Skeletal muscle cell (primary cell): ENCODE measurements at places on chromosomes 5 and 9.

- DNase-seq = no peak
These were observed 620.2 kb downstream of the ACTL7B start for GRCh38 chr9:108235609-108236008.

GRCh38 chr9:6936103-6936502, 178.3 kb downstream of the KDM4C start:
- no peak for DNase-seq

DNA sequence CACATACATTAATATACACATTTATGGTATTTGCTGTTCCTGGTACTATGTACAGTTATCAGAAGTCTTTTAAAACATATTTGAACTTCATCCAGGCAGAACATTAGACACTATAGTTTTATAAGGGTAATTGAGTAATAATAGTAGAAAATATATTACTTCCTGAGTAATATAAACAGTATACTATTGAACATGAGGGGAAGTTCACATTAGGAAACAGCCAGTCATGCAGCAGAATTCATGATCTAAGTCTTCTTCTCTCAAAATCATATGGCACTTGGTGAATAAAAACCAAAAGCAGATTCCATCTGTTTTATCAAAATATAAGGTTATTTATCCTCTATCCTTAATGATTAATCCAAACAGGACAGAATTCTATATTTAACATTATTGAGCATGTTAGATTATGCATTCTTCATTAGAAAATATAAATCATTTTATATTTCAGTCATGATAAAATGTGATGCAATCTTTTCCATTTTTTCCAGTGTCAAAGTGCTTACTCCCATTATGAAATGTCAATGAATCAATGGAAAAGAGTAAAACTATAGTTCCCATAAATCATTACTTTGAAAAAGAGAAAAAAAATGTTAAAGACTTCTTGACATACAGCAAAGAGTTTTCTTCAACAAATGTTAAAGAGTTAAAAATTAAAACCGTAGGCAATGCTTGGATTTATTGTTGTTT, 584.3 kb upstream of the TUSC1 start:
- DNase-seq = peak; percentile 9

DNA sequence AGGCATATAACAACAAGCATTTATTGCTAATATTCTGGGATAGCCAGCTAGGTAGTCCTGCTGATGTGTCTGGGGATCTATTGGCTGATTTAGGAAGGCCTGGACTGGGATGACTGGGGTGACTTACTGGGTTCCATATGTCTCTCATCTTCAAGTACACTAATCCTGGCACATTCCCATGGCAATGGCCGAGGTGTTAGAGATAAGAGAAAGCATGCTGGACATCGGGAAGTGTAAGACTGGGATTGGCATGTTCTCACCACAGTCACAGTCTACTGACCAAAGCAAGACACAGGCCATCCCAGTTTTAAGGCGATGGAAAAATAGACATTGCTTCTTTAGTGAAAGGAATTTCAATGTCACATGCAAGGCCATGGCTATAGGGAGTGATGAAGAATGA, 29.7 kb downstream of the F2R start:
- DNase-seq = no peak

- no peak for DNase-seq
These were observed 23.7 kb downstream of the CWC27 start for GRCh38 chr5:64792469-64792868.

DNA sequence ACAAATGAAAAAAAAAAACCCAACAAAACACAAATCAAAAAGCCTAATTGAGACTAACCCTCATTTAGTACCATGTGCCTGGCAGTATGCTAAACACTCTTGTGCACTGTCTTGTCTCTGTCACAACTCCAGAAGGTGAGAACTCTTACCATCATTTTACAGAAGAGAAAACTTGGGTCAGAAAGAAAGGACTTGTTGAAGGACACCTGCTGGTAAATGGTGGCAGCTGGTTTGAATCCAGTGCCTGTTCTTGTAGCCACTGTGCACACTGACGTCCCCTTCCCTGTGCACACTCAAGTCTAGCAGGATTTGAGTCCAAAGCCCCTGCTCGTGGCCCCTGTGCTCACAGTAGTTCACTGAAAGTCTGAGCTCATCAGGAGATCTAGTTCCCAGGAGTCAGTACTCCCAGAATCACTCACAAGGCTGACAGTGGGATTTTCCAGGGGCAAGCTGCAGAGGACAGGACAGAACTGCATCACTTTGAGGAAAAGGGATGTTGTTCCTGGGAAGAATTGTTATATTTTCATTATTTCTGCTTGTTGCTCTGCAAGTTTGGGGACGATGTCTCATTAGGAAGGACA, 43.0 kb upstream of the HSD17B4 start:
- no peak for DNase-seq

DNA sequence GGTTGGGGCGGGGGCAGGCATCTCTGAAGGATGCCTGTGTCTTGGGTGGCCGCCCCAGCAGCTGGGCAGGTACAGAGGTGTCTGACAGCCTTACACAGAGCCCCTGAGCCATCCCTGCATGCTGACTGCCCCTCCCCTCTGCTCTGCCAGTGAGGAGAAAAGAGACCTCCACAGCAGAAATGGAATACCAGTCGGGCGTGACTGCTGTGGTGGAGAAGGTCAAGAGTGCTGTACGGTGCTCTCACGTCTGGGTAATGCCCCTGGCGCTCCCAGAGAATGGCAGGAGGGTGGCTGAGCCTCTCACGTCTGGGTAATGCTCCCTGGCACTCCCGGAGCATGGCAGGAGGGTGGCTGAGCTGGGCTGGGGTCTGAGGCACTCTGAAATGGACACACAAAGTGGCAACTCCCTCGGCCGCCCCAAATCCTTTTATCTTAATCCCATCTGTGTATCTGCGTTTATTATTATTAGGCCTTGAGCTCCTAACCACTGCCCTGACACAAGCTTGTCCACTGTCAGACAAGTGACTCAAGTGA, 2.5 kb upstream of the RABL6 start:
- no peak for DNase-seq

DNA sequence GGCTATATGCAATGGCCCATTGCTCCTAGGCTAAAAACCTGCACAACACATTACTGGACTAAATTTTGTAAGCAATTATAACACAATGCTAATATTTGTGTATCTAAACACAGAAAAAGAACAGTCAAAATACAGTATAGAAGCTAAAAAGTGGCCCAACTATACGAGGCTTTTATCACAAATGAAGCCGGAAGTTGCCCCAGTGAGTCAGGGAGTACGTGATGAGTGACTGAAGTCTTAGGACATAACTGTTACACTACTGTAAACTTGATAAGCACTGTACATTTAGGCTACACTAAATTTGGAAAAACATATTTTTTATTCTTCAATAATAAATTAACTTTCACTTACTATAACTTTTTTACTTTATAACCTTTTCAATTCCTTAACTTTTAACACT, 105.2 kb upstream of the PRR16 start:
- DNase-seq = no peak

DNA sequence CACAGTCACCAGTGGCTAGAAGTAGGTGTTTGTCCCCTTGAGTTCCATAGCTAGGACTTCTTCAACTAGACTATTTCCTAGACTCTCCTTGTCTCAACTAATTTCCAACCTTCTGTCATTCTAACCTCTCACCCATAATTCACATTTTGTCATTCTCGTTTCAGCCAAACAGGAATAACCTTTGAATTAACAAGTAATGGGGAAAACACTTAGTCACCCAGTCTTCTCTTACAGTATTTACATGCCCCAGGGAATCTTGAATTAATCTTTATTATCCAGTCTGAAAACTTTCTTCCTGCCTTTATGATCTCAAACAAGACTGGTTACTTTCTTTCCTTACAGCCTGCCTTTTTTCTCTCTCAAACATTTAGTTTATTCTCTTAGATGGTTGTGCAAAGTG, 63.3 kb upstream of the RUSC2 start:
- no peak for DNase-seq

DNA sequence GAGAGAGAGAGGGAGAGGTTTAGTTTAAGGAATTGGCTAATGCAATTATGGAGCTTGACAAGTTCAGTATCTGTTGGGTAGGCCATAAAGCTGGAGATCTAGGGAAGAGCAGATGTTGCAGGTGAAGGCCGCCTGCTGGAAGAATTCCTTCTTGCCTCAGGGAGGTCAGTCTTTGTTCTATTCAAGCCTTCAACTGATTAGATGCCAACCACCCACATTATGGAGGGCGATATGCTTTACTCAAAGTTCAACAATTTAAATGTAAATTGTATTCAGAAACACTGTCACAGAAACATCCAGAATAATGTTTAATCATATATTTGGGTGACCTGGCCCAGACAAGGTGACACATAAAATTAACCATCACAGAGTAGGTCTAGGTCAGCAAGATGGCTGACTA, 51.7 kb upstream of the SSBP2 start:
- DNase-seq = no peak

DNA sequence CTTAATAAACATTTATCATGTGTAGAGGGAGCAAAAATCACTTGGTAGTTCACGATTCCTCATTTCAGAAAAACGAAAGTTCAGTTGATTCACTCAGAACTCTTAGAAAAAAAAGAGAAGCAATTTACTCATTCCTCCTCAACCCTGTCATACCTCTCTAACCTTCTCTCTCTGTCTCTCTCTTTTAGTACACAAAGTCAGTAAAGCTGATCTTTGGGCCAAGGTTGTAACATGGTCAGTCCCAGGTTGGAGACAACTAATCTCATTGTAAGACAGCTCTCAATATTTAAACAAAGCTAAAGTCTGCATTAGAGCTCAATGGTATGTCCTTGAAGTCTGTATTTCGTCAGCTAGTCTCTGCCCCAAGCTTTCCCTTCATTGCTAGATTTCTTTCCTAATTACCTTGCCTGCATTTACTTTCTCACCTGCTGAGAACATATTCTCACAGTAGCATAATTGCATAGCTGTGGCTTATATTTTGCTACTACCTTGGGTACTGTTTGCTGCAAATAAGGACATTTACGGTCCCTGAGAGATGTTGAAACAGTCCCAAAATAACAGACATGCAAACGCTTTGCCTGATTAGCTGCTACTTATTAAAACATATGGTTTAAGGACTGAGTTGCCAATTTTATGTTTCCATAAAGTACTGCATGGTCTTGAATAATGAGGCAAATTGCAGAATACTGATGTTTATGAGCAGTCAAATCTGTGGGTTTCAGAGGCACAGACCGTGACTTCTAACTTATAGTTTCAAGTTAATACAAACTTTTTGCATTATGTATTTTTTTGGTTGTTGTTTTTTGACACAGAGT, 138.3 kb downstream of the GPBP1 start:
- DNase-seq = no peak

GRCh38 chr9:23044549-23044948, 597.9 kb downstream of the DMRTA1 start:
- no peak for DNase-seq

DNA sequence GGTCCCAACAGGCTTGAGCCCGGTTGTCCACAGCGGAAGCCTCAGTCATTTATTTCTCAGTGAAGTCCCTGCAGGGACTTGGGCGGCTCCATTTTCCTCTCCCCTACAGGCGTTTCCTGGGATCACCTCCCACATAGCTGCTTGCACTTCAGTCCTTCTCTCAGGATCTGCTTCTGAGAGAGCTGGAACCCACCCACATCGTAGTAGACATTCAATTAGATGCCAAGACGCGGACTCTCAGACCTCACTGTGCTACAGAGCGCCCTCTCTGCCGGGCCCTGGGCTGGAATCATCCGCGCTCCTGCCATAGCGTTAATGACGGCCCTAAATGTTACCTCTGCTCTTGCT, 54.0 kb upstream of the ROR2 start:
- no peak for DNase-seq

GRCh38 chr5:72951671-72952468, 4.0 kb upstream of the FCHO2 start:
- DNase-seq = peak; percentile 44

- DNase-seq = no peak
These were observed 20.5 kb upstream of the ZFR start for GRCh38 chr5:32465076-32465475.

DNA sequence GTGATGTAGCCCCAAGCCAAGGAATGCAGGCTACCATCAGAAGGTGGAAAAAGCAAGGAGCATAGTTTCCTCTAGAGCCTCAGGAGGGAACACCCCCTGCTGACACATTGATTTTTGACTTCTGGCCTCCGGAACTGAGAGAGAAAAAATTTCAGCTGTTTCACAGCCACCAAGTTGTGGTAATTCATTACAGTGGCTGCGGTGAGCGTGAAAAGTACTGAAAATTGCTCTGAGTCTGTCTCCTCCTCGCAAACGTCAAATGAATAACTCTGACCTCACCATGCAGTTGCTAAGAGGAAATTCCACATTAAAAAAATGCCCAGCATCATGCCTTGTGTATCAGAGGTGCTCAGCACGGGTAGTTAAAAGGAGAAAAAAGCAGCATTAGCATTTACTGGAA, 277.9 kb upstream of the MSX2 start:
- DNase-seq = no peak

DNA sequence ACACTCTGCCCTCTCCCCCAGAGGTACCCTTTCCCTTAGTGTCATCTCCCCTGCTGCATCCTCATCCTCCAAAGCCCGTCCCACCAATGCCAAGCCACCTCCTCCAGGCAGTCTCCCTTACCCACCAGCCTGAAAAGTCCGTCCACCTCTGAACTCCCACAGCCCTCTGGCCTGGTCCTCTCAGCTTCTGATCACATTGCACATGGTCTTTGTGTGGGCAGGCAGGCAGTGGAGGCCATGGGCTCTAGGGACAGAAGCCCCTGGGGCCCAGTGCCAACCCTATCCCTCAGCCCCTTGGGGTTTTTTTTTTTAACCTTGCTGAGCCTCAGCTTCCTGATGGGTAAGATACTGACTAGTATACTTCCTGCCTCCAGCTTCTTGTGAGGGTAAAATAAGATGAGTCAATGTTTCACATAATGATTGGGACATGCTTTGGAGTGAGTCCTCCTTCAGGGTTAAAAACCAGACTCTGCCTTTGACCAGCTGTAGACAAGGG, 19.4 kb downstream of the CSF1R start:
- no peak for DNase-seq

DNA sequence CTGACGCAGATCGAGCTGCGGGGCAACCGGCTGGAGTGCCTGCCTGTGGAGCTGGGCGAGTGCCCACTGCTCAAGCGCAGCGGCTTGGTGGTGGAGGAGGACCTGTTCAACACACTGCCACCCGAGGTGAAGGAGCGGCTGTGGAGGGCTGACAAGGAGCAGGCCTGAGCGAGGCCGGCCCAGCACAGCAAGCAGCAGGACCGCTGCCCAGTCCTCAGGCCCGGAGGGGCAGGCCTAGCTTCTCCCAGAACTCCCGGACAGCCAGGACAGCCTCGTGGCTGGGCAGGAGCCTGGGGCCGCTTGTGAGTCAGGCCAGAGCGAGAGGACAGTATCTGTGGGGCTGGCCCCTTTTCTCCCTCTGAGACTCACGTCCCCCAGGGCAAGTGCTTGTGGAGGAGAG, 4.6 kb upstream of the PHYHD1 start:
- DNase-seq = no peak

GRCh38 chr9:100104314-100104713, 5.3 kb downstream of the INVS start:
- DNase-seq = no peak

GRCh38 chr9:134869554-134870300, 10.9 kb upstream of the FCN2 start:
- no peak for DNase-seq

DNA sequence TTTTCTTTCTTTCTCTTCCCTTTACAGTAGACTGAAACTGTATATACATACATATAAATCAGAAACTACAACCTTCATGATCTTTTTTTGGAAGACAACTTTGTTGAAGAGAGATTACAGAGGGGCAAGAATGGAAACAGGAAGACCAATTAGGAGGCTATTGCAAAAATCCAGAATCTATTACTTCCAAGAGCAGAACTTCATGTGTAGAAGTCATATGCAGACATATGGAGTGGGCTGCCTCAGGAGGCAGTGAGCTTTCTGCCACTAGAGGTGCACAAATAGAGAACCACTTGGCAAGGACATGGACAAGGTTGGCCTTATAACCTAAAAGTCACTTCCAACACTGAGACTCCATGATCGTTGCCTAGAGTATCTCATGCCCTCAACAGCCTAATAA, 157.8 kb upstream of the NR4A3 start:
- DNase-seq = no peak
